Stimulated activated CD4-positive, alpha-beta T cell treated with anti-CD3 and anti-CD28 coated beads, Interleukin-1b, Interleukin-23, amount 100 ng/mL, for 1 hour (primary cell): ENCODE measurements at places on chromosomes 5 and 9.

GRCh38 chr9:81387360-81388106 lies 301.8 kb downstream of the TLE1 start:
- no peak for DNase-seq

GRCh38 chr9:130365323-130365721 lies 79.4 kb upstream of the ASS1 start:
- DNase-seq, result no peak

DNA sequence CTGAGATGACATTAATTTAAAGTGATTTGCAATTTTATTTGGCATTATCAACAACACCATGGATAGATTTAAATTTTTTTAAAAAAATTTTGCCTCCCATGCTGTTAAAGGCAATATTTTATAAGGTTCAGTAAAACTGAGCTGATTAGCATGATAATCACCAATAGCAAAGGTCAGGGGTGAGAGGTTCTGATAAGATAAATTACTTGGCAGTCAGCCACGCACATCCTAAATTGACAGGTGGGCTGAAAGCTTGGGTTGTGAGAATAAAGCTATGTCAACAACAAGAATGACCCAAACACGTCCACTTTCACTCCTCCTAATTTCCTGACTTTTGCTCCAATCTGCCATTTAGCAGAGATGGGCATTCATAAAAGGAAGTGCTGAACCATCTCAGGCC lies 127.1 kb downstream of the LHFPL2 start:
- no peak for DNase-seq

DNA sequence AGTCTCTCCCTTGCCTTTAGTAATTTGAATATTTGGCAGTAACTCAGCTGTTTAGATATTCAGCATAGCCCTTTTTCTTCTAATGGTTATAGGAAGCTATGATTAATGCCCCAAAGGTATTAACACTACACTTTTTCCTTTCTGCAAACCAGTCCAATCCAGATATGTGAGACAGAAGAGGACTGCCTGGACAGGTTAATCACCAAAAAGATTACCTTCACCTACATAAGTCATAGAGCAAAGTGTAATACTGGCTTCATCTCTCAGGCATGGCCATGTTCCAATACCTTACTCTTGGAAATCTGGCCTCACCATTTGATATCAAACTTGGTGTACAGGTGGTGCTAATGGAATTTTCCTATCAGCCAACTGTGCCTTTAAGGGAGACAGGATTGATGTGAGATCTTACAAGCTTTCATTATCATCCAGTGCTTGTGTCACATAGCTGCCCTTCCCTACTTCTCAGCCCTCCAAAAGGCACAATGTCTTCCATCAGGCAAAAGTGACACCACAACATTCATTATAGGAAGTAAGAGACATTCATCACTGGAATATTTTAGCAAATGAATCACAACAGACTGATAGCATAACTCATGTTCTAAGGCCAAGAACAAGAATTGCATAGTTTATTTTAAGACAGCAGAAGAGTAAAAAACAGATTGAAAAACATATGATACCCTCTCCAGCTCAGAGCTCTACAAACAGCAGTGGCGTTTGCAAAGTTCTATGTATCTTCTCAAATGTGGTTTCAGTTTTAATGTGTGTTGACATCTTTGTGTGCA lies 91.2 kb upstream of the PAM start:
- DNase-seq, result no peak

DNA sequence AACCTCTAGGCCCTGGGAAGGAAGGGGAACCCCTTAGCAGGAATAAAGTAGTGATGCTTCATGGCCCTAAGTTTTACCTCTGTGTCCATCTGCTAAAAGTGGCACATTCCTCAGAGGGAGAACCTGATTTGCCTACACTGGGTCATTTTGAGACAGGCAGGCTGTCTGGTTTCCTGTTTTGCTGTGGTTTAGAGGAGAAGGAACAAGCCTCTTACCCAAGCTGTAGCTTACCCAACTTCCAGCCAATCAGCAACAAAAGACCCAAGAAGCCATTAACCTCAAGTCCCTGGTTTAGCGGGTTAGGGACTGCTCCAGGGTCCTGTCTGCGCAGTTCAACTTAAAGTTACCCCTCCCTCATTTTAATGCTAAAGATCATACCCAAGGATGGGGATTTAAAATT lies 411.0 kb downstream of the MAT2B start:
- no peak for DNase-seq
